Activated T-cell treated with anti-CD3 and anti-CD28 coated beads, Interleukin-2, amount 50 U/mL, for 48 hours (primary cell): ENCODE measurements at places on chromosomes 1 and 21.

GRCh38 chr1:73766786-73767348, 431.1 kb downstream of the LRRIQ3 start:
- DNase-seq = no peak

- no peak for DNase-seq
Measured at GRCh38 chr1:38745476-38746401, 113.8 kb downstream of the RRAGC start.

- DNase-seq = no peak
Measured at GRCh38 chr1:226656601-226657277, 82.3 kb downstream of the ITPKB start.

- DNase-seq = no peak
Measured at GRCh38 chr21:29080454-29080941, 7.0 kb upstream of the CCT8 start.

- no peak for DNase-seq
Measured at GRCh38 chr1:230548357-230548756, 93.9 kb upstream of the COG2 start.

GRCh38 chr1:182255494-182255893, 136.1 kb downstream of the GLUL start:
- no peak for DNase-seq

DNA sequence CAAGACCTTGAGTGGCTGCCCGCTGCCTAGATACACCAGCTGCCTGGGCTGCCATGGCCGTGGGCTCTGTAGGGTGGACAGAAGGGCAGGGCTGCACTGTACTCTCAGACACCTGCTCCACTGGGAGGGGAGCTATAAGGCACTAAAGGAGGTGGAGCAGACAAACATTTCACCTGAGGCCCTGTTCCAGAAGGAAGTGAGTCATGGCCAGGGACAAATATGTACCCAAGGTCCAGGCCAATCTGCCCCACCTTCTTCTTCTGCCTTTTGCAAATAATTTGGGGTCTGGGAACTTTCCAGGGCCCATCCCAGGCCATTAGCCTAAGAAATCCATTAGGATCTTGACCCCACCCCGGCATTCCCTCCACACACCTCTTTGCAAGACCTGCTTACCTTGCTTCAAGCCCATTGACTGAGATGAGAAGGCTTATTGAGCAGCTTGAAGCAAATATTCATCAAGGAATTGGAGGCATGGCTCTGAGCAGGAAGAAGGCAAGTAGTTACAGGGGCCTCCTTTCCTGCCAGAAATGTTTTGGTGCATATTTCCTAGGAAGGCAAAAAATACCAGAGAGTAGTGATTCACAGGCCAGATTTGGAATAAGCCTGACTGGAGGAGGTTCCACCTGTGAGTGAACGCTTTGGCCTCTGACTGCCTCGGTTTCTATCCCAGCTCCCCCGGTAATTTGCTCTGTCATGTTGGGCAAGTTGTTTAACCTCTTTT, at the start of gene CAPN8:
CAPN8 (minus strand) TSS at position 110 of the 721 bp plus-strand sequence; CDS start at position 55, 55 bp downstream.
- no peak for DNase-seq

- no peak for DNase-seq
Measured at GRCh38 chr1:87236585-87236984, 92.1 kb upstream of the LMO4 start.

- DNase-seq = no peak
Measured at GRCh38 chr1:71621785-71622184, 541.0 kb upstream of the ZRANB2 start.

DNA sequence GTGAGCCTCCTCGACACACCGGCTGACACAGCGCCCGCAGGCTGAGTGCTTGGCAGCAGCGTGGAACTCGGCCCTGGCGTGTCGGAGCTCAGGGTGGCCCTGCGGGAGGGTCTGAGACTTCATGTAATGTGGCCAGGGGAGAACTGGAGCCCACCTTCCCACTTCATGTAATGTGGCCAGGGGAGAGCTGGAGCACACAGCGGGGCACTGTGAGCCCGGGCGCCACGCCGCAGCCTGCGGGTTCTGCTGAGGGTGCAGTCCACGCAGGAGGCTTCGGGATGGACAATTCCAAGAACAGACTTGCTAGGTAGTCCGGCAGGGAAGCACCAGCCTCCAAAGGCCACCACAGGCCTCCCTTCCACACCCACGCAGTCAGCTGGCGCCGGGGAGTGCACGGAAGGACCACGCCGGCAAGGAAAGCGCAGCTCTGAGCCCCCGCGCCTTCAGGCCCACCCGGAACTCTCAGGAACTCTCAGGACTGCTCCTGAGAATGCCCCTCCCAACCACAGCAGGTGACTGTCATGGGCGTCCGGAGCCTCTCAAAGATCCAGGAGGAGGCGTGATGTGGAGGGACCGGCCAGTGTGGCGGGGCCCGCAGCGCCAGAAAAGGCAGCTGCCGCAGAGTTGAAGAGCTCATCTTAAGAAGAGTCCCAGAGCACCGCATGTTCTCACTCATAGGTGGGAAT, 19.3 kb upstream of the ADARB1 start:
- DNase-seq = no peak

DNA sequence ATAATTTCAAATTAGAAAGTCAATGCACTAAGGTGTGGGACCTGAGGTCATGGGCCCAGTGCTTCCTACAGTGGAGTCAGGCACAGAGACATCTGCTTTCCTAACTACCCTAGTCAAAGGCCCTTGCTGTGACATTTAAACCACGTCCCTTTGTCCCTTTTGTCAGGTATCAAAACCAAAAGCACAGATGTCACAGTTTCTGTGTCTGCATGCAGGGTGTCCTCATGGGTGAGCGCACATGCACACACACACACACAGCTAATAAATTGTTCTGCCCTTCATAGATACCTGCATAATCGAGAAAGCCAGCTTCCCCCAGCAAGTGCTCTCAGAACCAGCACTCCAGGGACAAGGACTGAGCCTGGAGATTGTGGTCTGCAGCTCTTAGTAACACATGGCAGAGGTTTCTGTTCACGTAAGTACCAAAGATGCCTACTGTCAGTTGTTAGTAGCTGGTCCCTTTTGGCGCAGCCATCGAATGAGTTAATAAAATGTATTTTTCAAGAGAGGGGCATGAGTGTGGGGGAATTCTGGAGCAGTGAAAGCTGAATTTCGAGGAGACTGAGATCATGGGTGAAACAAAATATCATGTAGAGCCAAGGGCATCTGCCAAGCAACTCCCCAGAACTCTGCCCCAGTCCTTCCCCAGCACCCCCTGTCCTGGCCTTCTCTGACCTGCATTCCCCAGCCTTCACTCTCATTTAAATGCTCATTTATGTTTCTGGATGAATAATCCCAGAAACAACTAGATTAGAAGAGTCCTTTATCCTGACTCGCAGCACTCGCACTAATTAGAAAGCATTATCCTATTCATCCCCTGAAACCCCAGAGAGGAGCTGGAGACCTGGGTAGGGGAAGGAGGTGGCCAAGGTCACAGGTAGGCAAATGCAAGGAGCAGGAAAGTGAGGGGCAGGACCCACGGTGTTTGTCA, 25.5 kb downstream of the TNR start:
- no peak for DNase-seq

GRCh38 chr1:17845583-17845982, 90.5 kb downstream of the ACTL8 start:
- no peak for DNase-seq

GRCh38 chr1:66494482-66494881, 39.5 kb upstream of the SGIP1 start:
- DNase-seq = no peak

DNA sequence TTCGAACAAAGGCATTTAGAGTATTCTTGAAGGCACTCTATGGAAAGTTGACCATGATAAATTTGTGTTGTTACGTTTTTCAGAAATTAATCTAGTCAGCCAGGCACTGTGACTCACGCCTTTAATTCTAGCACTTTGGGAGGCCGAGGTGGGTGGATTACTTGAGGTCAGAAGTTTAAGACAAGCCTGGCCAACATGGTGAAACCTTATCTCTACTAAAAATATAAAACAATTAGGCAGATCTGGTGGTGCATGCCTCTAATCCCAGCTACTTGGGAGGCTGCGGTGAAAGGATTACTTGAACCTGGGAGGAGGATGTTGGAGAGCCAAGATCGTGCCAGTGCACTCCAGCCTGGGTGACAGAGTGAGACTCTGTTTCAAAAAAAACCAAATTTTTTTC, 130.6 kb upstream of the BRINP3 start:
- no peak for DNase-seq

- DNase-seq = no peak
Measured at GRCh38 chr1:206538901-206539640, 31.7 kb downstream of the RASSF5 start.

- peak; percentile 80 for DNase-seq
Measured at GRCh38 chr21:44845418-44846223, 27.8 kb upstream of the SUMO3 start.

- no peak for DNase-seq
Measured at GRCh38 chr1:243896313-243896712, 46.3 kb upstream of the AKT3 start.

GRCh38 chr1:54601730-54602129, 21.6 kb downstream of the FAM151A start:
- DNase-seq = no peak

GRCh38 chr1:185426848-185427247, 109.8 kb upstream of the IVNS1ABP start:
- no peak for DNase-seq

DNA sequence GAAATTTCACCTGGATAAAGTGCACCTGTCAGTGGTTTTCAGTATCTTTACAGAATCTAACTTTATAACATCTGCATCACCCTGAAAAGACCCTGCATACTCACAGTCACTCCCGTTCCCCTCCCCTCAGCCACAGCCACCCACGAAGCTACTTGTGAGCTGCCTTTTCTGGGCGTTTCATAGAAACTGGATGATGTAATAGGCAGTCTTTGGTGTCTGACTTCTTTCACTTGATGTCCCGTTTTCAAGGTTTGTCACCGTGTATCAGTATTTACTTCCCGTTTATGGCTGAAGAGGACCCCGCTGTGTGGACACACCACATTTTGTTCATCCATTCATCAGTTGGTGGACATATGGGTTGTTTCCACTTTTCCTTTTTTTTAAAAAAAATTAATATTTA, 47.8 kb upstream of the LRRC3 start:
- peak; percentile 46 for DNase-seq

DNA sequence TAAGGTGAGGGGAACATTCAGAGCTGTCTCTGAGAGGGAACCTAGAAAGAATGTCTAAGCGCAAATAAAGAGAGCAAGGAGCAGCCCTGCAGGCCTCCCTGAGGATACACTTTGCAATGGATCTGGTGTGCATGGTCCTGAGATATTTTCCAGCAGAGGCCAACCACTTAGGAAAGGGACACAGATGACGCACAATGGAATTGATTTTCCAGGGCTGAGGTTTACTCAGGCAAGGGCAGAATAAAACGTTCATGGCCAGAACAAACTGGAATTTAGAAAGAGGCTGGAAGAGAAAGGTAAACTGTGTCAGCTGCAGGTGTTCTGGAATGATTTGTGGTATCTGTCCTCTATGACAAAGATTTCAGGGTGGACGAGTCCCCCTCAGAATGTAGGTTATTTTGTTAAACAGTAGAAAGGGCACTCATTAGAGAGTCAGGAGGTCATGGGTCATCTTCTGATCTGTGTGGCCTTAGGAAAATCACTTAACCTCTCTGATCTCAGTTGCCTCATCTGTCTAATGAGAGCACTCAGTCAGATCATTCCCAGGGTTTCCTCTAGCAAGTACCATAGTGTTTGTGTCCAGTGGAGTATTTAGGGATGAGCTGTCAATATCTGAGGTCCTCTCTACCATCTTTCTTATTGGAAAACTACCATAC, 61.8 kb upstream of the PGBD5 start:
- no peak for DNase-seq

DNA sequence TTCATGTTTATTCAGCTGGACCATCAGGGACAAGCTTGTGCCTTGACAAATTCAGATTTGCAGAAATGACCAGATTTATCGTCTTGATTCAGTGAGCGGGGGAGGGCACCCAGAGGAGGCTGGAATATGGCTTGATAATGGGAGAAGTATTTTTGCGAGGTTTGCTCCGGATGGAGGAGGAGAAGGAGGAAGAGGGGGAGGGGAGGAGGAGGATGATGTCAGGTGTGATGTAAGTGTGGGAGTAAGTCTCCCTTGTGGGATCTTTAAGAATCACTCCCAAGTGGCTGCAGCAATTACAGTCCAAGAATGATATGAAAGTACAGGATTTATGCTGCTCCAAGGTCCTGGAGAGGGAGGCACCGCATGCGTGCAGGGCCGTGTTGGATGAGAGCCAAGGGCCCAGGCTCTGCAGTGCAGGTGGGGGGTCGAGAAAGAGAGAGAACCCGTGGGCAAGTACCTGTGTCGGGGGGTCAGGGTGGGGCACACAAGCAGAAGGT, 5.6 kb upstream of the ZNF496 start:
- no peak for DNase-seq

DNA sequence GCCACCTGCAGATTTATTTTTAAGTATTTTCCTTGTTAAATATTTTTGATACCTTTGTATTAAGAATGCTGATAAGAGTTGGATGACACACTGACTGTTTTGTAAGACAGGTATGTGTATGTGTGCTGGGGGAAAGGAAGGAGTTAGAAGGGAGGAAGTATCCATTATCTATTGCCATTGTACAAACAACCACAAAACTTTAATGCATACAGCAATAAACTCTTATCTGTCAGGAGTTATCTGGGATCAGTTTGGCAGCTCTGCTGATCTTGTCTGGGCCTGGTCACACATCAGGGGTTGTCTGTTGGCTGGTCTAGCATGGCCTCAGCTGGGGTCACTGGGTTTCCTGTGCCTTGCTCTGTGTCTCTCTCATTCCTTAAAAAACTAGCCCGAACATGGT, 423.9 kb upstream of the USP24 start:
- no peak for DNase-seq
